Stomach (tissue), 19 donors: ENCODE measurements at places on chromosomes 6 and 20. TPM values are rescaled to one million over a fixed set of nuclear protein-coding genes. Genes with fewer than 3 reads are reported as not detected.

Gene SIRPD
- polyA plus RNA-seq, result not detected

Gene ZNF311
- polyA plus RNA-seq, result 0.61 TPM

Gene SNAP25
- polyA plus RNA-seq, result 2.8 TPM

Gene SLC12A5
- polyA plus RNA-seq, result 0.93 TPM

Gene TRERF1
- polyA plus RNA-seq, result 4.1 TPM

Gene SLC13A3
- polyA plus RNA-seq, result 0.61 TPM

Gene TSPO2
- 1.4 TPM for polyA plus RNA-seq

Gene TP53TG5
- polyA plus RNA-seq, result 0.33 TPM

Gene C6orf118
- polyA plus RNA-seq, result 0.31 TPM

Gene CST2
- polyA plus RNA-seq, result 0.58 TPM

Gene SLC25A27
- polyA plus RNA-seq, result 35.3 TPM

Gene LRRC73
- 0.30 TPM for polyA plus RNA-seq

Gene ATG5
- polyA plus RNA-seq, result 12.8 TPM

Gene ULBP3
- 0.20 TPM for polyA plus RNA-seq

Gene FOXF2
- 20.7 TPM for polyA plus RNA-seq

Gene FNDC11
- polyA plus RNA-seq, result 3.1 TPM
